Activated CD4-positive, alpha-beta T cell treated with anti-CD3 and anti-CD28 coated beads, Interleukin-2, amount 50 U/mL, for 16 hours (primary cell): ENCODE measurements at places on chromosomes 7 and 10.
A peak's percentile ranks its signal among the peaks of the same experiment; 100 is the strongest.

DNA sequence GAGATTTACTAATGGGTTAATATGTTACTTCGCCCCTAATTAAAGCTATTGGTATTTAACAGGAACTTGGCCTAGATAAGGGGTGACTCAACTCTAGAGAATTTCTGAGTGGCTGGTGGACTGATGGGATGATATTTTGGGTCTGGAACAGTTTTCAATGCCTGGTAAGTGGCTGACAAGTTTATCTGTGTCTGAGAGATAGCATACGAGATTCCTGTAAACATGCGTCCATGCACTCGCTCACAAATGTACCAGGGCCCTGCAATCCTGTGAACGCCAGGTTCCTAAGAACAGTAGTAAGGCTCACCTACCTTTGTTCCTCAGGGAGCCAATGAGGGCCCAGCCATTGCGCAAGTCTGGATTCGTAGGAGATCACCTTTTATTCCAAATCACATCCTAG lies 683.8 kb upstream of the ANKRD30A start:
- DNase-seq, result no peak

GRCh38 chr7:22189741-22190140 lies 167.2 kb downstream of the RAPGEF5 start:
- DNase-seq, result no peak

GRCh38 chr10:104327745-104328645 lies 10.3 kb downstream of the ITPRIP start:
- DNase-seq, result no peak

DNA sequence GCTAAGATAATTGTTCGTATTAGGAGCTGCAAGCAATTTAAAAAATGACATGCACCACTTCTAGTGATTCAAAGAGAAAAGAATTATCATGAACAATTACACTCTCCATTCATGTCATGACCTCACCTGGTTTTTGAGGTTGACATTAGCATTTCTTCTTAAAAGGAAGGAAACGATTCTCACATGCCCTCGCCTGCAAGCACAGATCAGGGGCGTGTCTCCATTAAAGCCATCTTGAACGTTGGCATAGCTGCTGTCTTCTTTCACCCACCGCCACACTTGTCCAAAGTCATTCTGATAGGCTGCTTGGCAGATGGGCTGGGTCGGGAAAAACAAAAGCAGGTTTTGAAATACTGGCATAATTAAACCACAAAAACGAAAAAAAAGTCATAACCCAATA lies 19.9 kb downstream of the ANKRD22 start:
- DNase-seq, result peak; percentile 82

GRCh38 chr10:124343351-124344265 lies 75.1 kb downstream of the OAT start:
- no peak for DNase-seq

DNA sequence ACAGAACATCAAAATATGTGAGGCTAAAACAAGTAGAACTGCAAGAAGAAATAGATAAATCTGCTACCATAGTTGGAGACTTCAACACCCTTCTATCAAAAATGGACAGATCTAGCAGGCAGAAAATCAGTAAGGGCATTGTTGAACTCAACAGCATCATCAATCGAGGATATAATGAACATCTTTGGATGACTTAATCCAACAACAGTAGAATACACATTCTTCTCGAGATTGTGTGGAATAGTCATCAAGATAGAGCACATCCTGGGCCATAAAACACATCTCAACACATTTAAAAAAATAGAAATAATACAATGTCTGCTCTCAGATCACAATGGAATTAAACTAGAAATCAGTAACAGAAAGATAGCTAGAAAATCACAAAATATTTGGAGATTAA lies 9.9 kb downstream of the IGFBP1 start:
- no peak for DNase-seq

DNA sequence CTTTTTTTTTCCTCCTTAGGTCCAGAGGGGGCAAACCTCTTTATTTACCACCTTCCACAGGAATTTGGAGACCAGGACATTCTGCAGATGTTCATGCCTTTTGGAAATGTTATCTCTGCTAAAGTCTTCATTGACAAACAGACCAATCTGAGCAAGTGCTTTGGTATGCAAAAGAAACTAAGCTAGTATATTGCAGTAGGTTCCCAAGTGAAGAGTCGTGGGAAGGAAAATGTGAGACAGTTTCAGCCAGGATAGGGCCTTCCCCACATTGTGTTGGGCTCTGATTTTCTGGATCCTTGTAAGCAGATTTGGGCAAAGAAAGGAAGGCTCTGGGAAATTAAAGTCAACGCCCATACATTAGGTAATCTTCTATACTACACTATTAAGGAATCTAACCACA lies 285.6 kb downstream of the USP6NL start:
- no peak for DNase-seq

DNA sequence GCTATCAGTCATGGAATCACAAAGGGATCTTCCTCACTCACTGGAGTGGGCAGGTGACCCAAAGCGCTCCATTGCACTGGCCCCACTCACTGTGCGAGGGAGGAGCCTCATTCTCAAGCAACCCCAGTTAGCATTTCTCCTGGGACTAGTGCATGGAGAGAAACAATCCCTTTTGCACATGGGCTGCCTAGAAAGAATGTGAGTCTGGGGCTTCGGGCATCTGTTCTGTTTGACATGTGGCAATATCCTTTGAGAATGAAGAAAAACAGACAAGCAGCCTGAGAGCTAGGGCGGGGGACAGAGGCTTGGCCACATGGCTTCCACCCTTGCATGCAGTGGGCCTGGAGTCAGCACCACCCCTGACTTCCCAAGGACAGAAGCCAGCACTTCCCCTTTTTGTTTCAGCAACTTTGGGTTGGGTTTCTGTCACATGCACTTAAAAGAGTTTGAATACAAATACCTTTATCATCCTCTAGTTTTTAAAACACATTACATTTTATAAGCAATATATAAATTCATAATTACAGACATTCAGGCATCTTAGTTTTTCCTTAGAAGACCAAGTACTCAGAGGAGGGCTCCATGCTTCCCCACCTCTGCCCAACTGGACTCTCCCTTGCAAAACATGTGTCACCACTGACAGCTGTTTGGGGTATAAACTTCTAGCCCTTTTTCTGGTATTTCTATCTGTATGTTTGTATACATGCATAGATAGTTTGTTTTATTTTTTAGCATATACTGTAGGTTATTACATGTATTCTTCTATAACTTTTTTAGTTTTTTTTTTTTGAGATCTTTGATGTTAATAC lies 73.8 kb downstream of the RBM20 start:
- no peak for DNase-seq

DNA sequence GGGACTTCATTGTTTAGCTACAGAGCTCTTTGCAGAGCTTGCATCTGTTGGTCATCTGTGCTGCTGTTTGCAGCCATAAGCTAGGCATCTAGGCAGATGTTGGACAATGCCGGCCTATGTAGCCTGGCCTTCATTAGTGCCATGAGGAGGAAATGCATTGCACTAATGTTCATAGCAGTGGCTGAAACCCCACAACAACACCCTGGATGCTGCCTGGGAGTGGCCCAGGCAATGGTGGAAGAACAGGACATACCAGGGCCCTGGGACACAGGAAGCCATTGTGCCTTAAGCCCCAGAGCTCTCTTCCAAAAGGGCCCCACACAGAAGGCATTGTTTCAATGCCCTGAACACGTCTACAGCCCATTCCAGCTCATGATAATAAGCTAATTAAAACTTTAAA lies 131.5 kb upstream of the LYZL1 start:
- DNase-seq, result no peak

- DNase-seq, result peak; percentile 7
Observed at GRCh38 chr7:88306590-88307048, at the start of gene STEAP4. TSS of gene STEAP4 (minus strand) at chr7:88306894. CDS start at chr7:88284269, 22,625 bp downstream.
